ENCODE measurements at places on chromosomes 7 and 10.

DNA sequence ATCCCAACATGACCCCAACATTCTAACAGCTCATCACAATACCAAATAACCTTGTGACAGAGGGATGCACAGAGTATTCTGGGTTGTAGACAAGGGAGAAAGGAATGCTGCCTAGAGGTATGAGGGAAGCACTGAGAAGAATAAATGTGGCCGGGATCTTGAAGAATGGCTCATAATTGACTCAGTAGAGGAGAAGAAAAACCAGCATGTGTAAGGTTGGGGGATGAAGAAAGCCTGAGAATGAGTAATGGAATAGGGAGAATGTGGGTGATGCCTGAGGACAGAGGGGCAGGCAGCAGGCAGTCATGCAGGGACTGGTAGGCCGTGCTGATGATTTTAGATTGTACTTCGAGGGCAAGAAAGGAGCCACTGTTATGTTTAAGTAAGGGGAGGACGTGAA, 75.4 kb upstream of the ELMO1 start:
- no peak for DNase-seq

DNA sequence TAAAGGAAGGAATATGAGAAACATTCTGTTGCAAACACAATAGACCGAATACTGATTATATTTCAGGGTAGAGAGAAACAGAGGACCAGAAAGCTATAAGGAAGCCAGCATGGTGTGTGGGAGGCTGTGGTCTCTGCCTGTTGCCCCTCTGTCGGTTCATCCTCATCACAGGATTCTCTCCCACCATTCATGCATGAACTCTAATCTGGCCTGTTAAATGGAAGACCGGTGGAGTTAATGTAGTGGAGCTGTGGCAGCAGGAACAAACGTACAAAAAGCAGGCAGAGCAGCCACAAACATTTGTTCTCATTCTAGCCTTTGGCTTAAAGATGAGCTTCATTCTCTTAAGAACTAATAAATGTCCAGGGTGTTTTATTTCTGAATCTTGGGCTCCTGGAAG, 902.4 kb downstream of the LRMDA start:
- no peak for DNase-seq

- DNase-seq = no peak
These were observed 839.9 kb downstream of the CCSER2 start for GRCh38 chr10:85168243-85168642.

DNA sequence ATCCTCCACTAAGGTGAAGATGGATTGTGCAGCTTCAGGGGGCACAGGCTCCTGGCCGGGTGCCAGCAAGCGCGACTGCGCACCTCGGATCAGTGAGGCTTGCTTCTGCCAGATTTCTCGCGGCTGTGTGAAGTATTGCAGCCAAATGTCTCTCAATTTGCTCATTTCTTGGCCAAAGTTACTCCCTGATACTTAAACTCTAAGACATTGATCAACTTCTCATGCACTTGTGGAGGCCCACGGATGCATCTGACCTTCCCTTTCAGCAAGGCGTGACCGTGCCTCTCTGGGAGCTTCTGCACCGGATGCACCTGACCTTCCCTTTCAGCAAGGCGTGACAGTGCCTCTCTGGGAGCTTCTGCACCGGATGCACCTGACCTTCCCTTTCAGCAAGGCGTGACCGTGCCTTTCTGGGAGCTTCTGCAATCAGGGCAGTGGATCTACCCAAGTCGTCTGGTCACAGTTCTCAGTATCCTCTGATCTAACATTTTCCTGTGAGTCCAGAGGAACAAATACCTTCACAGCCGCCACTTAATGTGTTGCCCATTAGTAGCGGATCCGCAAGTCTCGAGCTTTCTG, 248.3 kb downstream of the ADARB2 start:
- no peak for DNase-seq

DNA sequence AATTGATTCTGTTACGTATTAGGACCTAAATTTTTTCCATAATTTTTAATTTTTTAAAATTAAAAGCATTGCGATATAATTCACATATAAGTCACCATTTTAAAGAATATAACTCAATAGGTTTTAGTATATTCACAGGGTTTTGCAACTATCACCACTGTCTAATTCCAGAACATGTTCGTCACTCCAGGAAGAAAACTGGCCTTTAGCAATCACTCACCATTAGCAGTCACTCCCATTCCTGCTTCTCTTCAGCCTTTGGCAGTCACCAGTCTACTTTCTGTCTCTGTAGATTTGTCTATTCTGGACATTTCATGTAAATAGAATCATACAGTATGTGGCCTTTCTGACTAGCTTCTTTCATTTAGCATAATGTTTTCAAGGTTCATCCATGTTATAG, 176.5 kb downstream of the EXOC4 start:
- no peak for DNase-seq

GRCh38 chr10:125370578-125370977, 210.2 kb upstream of the CTBP2 start:
- DNase-seq = no peak

DNA sequence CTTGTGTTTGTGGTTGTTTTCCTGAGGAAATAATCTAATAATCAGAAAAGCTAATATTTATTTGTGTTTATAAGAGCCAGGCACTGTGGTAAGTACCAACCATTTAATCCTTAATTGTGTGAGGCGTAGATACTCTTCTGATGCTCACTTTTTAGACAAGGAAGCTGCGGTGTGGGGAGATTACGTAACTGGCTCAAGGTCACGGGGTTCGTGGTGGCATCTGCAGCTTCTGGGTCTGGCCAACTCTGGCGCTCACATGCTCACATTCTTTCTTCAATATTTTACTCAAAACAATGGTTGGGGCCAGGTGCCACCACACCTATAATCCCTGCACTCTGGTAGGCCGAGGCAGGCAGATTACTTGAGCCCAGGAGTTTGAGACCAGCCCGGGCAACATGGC, 77.6 kb downstream of the RALA start:
- DNase-seq = no peak

GRCh38 chr7:126361183-126361582, 891.6 kb downstream of the GRM8 start:
- DNase-seq = no peak

GRCh38 chr10:18144928-18145327, 4.7 kb downstream of the CACNB2 start:
- no peak for DNase-seq

DNA sequence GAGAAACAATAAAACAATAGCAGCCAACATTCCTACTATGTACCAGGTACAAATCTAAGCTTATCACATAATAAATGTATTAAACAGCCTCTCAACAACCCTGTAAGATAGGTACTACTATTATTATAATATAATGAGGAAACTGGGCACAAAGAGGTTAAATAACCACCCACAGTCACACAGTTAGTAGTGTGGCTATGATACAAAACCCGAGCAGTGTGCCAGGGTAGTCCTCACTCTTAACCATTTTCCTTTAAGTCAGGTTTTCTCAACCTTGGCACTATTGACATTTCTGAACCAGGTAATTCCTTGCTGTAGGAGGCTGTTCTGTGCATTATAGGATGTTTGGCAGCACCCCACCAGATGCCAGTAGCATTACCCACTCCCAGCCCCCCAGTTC, 48.8 kb downstream of the DNAJC1 start:
- no peak for DNase-seq

- no peak for DNase-seq
These were observed 25.3 kb downstream of the ZSCAN25 start for GRCh38 chr7:99642027-99642426.

All from stimulated activated CD4-positive, alpha-beta T cell treated with anti-CD3 and anti-CD28 coated beads, Interleukin-1b, Interleukin-23, amount 100 ng/mL, for 4 hours (primary cell).